ENCODE measurements at places on chromosomes 5 and 9.

DNA sequence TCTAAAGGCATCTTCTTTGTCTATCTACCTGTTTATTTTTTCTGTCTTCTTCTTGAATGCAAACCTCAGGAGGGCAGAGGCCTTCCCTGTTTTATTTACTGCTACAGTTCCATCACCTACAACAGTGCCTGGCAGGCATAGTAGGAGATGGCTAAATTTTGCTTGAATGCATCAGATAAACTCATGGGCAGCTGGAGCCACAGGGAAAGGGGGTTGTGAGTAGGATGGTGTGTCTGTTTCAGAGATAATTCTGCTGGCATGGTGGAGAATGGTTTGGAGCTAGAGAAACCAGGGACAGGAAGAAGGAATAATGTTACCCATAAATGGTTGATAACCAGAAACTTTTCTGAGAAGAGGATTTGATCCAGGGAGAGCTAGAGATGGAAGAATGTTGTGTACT is 189.8 kb upstream of the BRINP1 start:
- DNase-seq: no peak

GRCh38 chr9:32426278-32426939 is 42.0 kb downstream of the ACO1 start:
- DNase-seq: no peak

DNA sequence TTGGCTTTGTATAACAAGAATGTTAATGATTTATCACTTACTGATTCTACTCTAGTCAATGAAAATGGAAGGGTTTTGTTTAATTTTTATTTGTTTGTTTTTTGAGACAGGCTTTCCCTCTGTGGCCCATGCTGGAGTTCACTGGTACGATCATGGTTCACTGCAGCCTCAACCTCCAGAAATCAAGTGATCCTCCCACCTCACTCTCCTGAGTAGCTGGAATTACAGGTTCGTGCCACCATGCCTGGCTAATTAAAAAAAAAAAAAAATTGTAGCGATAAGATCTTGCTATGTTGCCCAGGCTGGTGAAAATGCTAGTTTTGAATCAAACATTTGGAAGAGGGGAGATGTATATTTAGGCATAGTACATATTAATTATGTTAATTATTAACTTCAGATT is 209.4 kb downstream of the NFIB start:
- DNase-seq: no peak

- no peak for DNase-seq
Measured at GRCh38 chr9:98985596-98985995, 41.9 kb downstream of the COL15A1 start.

DNA sequence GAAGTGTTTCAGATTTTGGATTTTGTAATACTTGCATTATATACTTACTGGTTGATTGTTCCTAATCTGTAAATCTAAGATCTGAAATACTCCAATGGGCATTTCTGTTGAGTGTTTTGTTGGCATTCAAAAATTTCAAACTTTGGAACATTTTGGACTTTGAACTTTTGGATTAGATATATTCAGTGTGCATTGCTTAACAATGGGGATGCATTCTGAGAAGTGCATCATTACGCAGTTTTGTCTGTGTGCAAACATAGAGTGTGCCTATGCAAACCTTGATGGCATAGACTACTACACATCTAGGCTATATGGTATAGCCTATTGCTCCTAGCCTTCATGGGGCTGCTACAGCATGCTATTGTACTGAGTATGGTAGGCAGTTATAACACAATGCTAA is 325.4 kb downstream of the KDM4C start:
- no peak for DNase-seq

GRCh38 chr9:18638371-18639249 is 164.7 kb downstream of the ADAMTSL1 start:
- no peak for DNase-seq

GRCh38 chr5:4208537-4208936 is 612.9 kb downstream of the IRX1 start:
- DNase-seq: no peak

- DNase-seq: no peak
Measured at GRCh38 chr5:142905348-142905747, 135.2 kb downstream of the ARHGAP26 start.

DNA sequence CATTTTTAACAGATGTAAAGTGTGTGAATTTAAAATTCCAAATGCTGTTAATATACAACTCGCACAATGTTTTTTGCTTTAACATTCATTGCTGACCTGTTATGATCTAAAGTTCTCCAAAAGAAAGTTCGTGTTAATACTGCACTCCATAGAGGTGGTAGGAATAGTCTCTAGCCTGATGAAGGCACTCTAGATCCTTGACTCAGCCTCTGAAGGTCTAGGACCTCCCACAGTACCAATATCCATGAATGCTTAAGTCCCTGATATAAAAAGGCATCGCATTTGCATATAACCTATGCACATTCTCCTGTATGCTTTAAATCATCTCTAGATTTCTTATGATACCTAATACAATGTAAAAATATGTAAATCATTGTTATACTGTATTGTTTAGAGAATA is 213.6 kb downstream of the EFNA5 start:
- DNase-seq: no peak

DNA sequence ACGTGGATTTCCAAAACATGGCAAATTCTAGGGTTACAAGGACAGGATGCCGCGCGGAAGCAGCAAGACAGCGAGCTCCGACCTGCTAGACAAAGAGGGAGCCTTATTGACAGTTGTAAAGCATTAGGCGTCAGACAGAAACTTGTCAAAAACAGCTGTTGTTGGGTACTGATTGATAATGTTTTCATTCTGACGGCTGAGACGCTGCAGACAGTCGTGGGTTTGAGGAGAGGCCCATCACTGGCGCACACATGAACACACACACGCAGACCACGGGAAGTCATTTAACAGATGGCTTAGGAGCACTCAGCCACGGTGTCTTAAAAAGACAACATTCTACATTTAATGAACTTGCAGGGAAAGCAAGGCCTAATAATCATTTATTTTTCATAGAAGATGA is 324.0 kb downstream of the NDUFS4 start:
- no peak for DNase-seq
